ENCODE measurements at places on chromosomes 6 and 20.
A peak's percentile ranks its signal among the peaks of the same experiment; 100 is the strongest.

GRCh38 chr6:45415315-45415714, 37.6 kb upstream of the SUPT3H start:
- no peak for DNase-seq

DNA sequence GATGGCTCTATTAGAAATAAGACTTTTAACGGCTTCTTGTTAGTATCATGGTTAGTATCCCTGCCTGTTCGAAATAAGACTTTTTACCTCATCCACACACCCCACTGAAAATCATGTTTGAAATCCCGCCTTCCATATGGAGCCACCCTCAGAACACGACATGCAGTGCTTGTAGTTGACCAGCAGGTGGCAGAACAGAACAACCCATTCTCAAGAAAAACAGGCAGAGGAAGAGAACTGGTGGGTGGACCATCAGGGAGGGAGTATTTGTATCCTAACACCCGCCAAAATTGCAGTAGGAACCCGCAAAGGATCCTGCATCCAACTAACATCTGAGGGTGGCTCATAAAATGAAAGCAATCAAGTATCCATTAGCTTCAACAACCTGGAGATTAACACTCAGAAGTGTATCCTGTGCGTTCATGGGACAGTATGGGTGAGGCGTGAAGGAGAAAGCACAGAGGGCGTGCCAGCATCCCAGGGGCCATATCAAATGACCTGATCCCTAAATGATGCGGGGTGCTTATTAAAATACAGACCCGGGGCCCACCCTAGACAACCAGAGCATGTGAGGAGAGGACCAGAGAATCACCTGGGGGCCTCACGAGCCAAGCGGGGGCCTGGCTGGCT, 89.6 kb upstream of the NHSL1 start:
- peak; percentile 57 for DNase-seq

DNA sequence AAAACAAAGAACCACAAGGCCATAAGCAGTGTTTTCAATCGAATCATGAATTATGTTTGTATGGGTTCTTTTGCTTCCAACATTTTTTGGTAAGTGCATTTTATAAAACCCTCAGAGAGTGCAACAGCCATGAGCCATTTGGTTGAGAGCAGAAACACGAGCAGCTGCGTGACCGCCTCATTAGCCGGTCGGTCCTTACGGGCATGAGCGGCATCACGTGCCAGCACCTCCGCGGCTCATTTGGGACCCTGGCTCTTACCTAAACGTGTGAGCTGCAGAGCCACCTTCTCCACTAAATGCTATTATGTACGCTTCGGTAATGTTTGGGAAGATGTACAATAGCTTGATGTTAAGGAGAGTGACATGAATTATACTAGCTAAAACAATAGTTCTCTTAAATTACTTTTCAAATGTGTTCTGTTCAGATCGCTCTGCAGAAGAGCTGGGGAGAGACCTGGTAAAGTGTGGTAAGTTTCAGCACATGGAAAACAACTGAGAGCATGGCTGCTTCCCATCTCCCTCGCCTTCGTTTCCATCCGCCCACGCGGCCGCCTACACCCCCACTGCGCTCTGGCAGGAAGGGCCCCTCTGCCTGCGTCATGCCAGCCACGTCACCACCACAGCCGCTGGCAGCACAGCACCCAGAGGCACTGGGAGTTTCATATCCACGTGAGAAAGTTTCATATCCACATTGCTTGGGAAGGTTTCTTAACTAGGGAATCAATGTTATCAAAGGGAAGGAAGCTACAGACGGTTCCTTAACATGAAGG, 23.7 kb upstream of the PDE10A start:
- no peak for DNase-seq

GRCh38 chr6:160691617-160692016, 10.4 kb upstream of the PLG start:
- DNase-seq = no peak

DNA sequence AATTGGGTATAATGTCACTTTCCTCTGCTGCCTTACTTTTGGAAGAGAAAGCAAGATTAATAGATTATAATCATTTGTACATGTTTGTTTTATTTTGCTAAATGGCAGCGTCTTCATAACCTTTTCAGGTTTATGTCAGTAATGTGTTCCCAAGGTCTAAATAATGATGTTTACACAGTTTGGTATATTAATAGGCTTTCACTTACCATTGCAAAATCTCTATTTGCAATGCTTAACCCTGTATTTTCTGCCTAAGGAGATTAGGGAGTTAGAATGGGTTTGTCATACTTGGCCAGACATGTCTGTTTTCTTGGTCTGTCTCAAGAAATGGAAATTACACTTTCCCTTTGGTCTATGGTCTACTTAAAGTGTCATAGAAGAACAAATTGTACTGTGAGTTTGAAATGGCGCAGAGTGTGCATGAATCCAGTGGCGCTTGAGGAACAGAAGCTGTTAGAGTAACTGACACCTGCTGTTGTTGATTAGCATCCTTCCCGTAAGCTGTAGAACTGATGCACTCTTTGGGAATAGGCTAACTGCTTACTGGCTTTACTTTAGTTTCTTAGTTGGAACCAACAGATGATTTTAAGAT, 261.1 kb downstream of the SAMD5 start:
- DNase-seq = no peak

- DNase-seq = no peak
Measured at GRCh38 chr20:26243731-26244130, 547.1 kb upstream of the ZNF337 start.

GRCh38 chr6:28081486-28081751, 1.1 kb downstream of the ZNF165 start:
- DNase-seq = no peak

DNA sequence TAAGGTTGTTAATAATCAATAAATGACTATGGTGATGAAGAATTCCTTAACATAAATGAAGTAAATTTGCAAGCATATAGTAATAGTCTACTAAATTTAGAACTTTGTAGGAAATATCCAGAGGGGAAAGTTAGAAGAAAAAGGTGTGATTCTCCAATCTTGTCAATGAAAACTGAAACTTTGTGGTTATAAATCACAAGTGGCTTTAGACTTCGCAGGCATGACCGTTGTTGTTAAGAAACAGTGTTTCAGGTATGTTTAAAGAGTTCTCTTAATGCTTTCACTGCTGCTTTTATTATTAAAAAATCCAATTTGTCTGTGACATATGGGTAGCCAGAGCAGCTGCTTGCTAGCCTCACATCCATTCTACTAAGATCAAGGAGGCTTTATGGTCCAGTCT, 475.6 kb upstream of the ADGRB3 start:
- no peak for DNase-seq

GRCh38 chr6:127458222-127458621, 967 bp downstream of the KIAA0408 start:
- DNase-seq = no peak

DNA sequence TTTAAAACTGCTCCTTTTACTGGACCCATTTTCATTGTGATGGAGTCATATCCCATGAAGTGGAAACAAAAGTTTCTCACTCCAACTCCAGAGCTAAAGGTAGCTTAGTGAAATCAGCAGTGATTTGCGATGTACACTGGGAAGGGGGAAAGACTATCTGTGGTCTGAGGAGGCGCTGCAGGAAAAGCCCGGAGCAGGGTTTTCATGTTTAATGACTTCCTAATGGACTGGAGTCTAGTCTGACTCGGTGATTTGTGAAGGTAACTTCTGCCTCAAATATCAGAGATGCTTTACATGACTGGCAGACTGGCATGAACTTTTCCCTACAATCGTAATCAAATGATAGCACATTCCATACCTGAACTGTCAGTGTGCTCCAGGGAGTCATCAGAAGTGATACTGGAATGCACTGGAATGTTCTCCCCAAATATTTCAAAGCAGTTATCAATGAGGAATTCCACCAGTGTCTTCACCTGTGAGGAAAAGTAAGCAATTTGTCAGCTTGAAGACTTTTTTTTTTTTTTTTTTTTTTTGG, 7.0 kb downstream of the TAGAP start:
- no peak for DNase-seq

DNA sequence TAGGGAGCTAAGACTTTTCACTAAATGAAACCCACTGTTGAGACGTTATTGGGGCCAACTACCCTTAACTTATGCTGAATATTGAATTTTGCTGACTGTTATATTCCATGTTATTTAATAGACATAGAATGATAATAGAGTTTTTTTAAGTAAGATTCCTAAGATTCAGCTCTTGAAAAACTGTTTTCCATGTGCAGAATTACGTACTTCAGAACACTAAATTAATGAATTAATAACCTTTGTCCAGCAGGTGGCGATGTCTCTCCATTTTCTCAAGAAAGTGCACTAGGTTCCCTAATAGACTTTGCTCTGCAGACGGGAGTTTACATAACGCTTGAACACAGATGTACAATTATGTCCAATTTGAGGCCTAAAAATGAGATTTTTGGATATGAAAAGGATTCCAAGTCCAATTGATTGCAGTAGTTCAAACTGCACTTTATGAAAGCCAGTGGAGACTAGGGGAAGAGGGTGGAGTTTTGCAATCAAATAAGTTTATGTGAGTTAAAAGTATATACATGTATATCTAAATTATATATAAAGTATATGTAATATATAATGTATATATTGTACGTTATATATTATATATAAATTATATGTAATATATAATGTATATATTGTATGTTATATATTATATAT, 282.1 kb downstream of the UST start:
- DNase-seq = peak; percentile 91

DNA sequence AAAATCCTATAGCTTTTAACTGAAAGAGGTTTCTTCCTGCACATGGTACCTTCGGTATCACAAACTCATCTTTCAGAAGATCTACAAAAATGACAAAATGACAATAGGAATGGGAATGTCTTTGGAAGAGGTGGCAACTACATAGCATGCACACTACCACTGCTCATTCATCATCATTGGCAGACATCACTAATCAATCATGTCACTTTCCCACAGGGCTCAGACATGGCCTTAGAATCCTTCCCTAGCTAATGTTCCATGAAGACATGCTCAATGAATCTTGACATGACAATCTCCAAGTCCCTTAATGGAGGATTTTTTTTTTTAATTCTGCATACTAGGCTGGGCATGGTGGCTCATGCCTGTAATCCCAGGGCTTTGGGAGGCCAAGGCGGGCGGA, 3.2 kb upstream of the PGC start:
- DNase-seq = no peak

DNA sequence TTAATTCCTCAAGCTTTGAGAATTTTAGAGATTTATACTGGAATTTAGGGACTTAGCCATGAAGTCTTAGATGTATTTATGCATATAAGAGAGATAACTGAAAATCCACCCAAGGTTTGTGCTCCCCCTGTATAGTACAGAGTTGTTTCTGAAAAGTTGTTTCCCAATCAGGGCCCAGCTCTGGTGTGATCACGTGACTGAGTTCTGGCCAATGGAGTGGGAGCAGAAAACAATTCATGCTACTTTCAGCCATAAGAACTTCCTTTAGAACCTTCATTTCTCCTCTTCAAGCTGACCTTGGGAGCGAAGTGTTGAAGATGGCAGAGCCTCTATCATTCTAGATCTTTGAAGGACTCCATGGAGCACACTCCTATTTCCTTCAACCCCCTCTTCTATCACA, 151.0 kb downstream of the RCAN2 start:
- DNase-seq = no peak

DNA sequence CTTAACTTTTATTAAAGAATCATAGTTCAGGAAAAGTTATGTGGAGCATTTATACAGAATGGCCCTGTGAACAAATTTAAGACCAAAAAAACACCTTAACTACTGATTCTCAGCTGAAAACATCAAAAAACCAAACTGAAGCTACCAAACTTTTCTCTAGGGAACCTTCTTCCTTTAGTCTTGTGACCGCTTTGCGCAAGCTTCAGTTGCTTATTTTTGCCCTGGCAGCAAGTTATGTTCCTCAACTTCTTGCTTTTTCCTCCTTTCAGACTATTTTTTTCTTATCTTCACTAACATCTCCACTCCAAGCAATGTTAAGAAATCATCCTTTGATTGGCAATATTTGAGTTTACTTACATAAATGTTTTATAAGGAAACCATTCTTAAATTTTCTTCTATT, 100.1 kb downstream of the MYB start:
- DNase-seq = no peak

GRCh38 chr6:26270486-26270861, 94.5 kb upstream of the BTN3A2 start:
- DNase-seq = no peak

- DNase-seq = no peak
Measured at GRCh38 chr20:4569092-4569491, 152.6 kb upstream of the PRND start.

DNA sequence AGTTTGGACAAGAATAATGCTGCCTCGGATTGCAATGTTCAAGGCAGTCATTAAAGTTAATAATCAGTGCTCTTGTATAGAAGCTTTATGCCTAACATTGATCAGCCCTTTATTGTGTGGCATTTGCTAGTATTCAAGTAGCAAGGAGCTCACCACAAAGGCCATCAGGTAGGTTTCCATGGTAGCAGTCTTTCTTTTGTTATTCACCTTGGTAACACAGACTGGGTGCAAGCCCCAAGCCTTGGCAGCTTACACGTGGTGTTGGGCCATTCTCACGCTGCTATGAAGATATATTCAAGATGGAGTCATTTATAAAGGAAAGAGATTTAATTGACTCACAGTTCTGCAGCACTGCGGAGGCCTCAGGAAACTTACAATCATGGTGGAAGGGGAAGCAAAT, 149.3 kb downstream of the ADAT2 start:
- DNase-seq = no peak

GRCh38 chr6:108937170-108937569, 88.9 kb downstream of the ARMC2 start:
- no peak for DNase-seq

- DNase-seq = peak; percentile 8
Measured at GRCh38 chr6:127606131-127606562, 29.2 kb downstream of the C6orf58 start.

DNA sequence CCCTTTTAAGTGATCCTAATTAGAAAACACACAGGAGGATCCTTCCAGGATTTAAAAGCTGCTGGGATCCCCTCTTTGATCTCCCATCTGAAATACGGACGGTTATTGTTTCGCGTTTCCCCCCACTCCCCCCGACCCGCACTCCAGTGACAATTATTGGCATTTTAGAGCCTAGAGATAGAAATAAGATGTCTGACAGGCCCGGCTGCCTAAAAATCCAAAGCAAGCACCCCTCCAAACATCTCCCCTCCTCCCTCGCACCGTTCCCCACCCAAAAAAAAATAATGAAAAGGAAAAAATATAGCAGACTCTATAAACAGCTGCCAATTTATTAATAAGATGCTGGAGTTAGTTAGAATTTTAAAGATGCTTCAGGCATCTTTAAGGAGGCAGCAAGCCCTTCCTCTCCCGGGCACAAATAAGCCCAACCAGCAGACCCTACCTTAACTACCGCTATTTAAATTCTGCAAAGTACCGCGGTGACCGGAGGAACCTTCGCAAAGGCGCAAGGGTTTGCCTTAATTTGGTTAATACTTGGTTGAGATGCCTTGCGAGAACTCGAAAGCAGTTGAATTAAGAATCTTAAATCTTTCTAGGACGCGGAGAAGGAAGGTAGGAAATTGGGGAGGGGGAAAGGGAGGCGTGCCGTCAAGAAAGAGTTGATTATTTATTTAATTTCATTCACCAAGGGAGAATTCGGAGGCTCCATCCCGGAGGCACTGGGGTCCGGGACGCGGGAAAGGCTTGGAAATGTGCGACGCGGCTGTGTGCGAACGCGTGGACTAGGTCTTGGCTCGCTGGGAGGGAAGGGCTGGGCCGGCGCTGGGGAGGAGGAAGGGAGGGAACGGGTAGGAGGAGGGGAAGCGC, 1.5 kb upstream of the ISM1 start:
- no peak for DNase-seq

Measured in AG09319 (cell line).